ENCODE measurements at places on chromosomes 3 and 15. TPM values are rescaled to one million over a fixed set of nuclear protein-coding genes. Genes with fewer than 3 reads are reported as not detected.

LINGO1 gene
- total RNA-seq: 10.0 TPM

BNC1 gene
- 0.72 TPM for total RNA-seq

IGDCC3 gene
- 0.12 TPM for total RNA-seq

TRA2B gene
- total RNA-seq: 166 TPM

INSYN1 gene
- total RNA-seq: 1.3 TPM

RPP14 gene
- total RNA-seq: 12.6 TPM

FGD5 gene
- total RNA-seq: not detected

KLF15 gene
- total RNA-seq: 0.56 TPM

PP2D1 gene
- total RNA-seq: not detected

ACKR2 gene
- not detected for total RNA-seq

GATA2 gene
- 4.5 TPM for total RNA-seq

FEZF2 gene
- total RNA-seq: not detected

JMJD7 gene
- 3.4 TPM for total RNA-seq

SST gene
- not detected for total RNA-seq

PCOLCE2 gene
- total RNA-seq: 30.3 TPM

PDE12 gene
- total RNA-seq: 15.7 TPM

BCL2A1 gene
- total RNA-seq: 12.6 TPM

MESP2 gene
- 0.42 TPM for total RNA-seq

TRIM71 gene
- not detected for total RNA-seq

ADPRH gene
- total RNA-seq: 2.7 TPM

GOLGA8S gene
- total RNA-seq: 0.18 TPM

GOLGA6L7 gene
- not detected for total RNA-seq

LHFPL4 gene
- 0.41 TPM for total RNA-seq

SUCNR1 gene
- total RNA-seq: 0.16 TPM

ZNF592 gene
- 21.0 TPM for total RNA-seq

SOX14 gene
- not detected for total RNA-seq

ARL8B gene
- 61.0 TPM for total RNA-seq

GOLGA8O gene
- 0.35 TPM for total RNA-seq

CPN2 gene
- not detected for total RNA-seq

KCNMB3 gene
- total RNA-seq: 2.0 TPM

PYGO1 gene
- total RNA-seq: 7.6 TPM

GMPPB gene
- total RNA-seq: 14.4 TPM

ABI3BP gene
- 1.7 TPM for total RNA-seq

GABRG3 gene
- not detected for total RNA-seq

TM4SF1 gene
- 1,260 TPM for total RNA-seq

MUC20 gene
- total RNA-seq: 0.38 TPM

PODXL2 gene
- 11.3 TPM for total RNA-seq

ADGRG7 gene
- total RNA-seq: not detected

BLM gene
- 15.2 TPM for total RNA-seq

Measured in A549 treated with Mapracorat at 1 μM for 4 hours (cell line).